ENCODE measurements at places on chromosomes 11 and 22. TPM values are rescaled to one million over a fixed set of nuclear protein-coding genes. Genes with fewer than 3 reads are reported as not detected.

FAT3 gene
- 2.2 TPM for total RNA-seq

MUC2 gene
- total RNA-seq, result not detected

MS4A7 gene
- total RNA-seq, result 0.36 TPM

ZNF280B gene
- total RNA-seq, result 1.5 TPM

OR10D3 gene
- total RNA-seq, result not detected

MISFA gene
- total RNA-seq, result 0.29 TPM

TMPRSS13 gene
- not detected for total RNA-seq

TENM4 gene
- total RNA-seq, result 63.3 TPM

MGAT3 gene
- total RNA-seq, result under 0.01 TPM

DNA sequence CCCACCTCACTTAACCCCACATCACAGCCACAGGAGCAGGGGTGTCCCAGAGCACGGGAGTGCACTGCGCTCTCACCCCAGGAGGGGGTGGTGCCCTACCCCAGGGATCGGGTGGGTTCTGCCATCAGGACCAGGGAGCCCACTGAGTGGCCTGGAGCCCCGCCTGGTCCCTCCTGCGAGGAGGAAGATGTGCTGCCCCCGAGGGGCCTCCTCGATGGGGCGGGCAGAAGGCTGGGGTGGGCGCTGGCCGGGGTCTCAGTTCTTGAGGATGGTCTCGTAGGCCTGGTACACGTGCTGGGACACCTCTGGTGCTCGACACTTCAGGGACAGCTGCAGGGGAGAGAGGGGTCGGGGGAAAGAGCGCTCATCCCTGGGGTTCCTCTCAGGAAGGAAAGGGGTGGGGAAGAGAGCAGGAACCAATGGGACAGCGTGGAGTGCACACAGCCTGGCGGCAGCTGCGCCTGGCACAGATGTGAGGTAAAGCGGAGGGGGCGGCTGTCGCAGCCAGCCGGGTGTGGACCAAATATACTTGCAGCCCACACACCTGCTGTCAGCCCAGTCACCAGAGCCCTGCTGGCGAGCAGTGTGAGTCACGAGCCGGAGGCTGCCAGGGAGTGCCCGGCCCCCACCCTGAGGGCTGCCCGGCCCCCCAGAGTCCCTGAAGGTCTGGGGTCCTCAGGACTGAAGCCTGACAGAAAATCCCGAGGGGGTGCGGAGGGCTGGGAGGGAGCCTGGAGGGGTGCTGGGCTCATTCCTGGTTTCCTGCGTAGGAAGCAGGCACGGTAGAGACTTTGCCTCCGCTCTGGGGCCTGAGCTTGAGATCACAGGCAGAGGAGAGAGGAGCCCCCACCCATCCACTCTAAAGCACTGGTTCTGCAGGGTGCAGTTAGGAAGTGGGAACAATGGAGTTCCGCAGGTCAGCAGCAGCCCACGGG lies 13.3 kb upstream of the RASL10A start:
- H3K4me1 ChIP-seq, result no peaks in the 10 kb centered on the region
- peak; percentile 79 for DNase-seq
- H3K4me3 ChIP-seq, result no peak overlapping the region
- H3K27me3 ChIP-seq, result no peaks in the 10 kb centered on the region

GRCh38 chr22:27292542-27293299 lies 508.8 kb downstream of the MN1 start:
- H3K36me3 ChIP-seq, result no peaks in the 10 kb centered on the region
- H3K4me3 ChIP-seq, result no peak overlapping the region
- H3K27ac ChIP-seq, result no peak overlapping the region
- DNase-seq, result no peak
- peaks cover 3% of the 10 kb centered on the region for H3K4me1 ChIP-seq

DNA sequence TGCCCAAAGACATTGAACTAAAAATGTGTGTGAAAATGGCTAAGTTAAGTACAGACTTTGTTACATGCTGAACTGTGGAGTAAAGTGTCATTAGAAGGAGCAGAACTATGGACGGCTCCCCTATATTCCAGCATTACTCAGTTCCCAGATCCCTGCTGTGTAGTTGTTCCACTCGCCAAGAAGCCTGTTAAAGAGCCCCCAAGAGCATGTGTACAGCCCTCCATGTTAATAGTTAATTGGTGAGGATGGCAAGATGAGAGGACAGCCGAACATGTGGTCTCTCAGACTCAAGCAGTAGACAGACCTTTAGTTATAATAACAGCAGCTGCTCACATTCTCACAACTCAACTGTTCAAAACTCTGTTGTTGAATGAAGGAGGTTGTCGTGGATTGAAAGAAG lies 127.4 kb downstream of the ELP4 start:
- no peaks in the 10 kb centered on the region for H3K36me3 ChIP-seq
- no peak overlapping the region for H3K27ac ChIP-seq
- H3K4me1 ChIP-seq, result no peaks in the 10 kb centered on the region
- no peaks in the 10 kb centered on the region for H3K27me3 ChIP-seq

DNA sequence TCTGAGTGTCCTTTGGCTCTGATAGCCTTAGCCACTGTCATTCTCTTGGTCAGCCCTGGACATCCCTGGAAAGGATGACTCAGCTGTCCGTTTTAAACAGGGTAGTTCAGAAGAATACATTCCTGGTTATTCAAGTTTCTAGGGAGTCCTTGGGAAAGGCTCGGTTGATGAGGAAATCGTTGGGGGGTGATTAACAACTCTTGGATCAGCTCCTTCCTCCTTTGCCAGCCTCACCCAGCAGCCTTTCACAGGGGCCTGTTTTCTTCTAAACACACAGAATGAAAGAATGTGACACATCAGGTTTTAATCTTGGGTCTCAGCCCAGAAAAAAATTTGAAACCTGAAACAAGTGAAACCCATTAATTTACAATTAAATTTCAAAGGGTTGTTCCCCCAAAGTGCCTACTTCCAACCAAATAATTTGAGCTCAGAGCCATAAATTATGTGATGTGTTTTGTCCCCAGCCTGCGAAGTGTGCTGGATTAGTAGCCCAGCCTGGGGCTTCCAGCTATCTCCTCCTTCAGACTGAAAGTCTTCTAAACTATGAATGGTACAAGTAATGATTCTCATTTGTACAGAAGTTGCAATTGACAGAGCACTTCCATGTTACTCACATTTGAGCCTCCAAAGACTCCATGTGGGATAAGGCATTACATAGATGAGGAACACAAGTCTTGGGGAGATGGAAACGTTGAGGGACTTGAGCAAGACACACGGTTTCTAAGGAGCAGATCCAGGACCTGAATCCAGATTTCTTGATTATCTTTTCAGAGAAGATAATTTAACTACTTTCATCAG lies 19.3 kb upstream of the MRGPRX2 start:
- H3K36me3 ChIP-seq, result no peaks in the 10 kb centered on the region
- H3K4me3 ChIP-seq, result no peak overlapping the region
- H3K27me3 ChIP-seq, result peaks cover 9% of the 10 kb centered on the region
- peaks cover 26% of the 10 kb centered on the region for H3K4me1 ChIP-seq
- DNase-seq, result peak; percentile 85
- peak overlapping the region; percentile 87 for H3K27ac ChIP-seq

GRCh38 chr11:66386171-66387069 lies 14.9 kb upstream of the SLC29A2 start:
- peak overlapping the region; percentile 65 for H3K4me3 ChIP-seq
- no peak overlapping the region for H3K27ac ChIP-seq

- H3K36me3 ChIP-seq, result no peaks in the 10 kb centered on the region
- no peak overlapping the region for H3K4me3 ChIP-seq
- no peak for DNase-seq
- H3K27ac ChIP-seq, result no peak overlapping the region
Measured at GRCh38 chr11:129636926-129637325, 178.7 kb upstream of the TMEM45B start.

DNA sequence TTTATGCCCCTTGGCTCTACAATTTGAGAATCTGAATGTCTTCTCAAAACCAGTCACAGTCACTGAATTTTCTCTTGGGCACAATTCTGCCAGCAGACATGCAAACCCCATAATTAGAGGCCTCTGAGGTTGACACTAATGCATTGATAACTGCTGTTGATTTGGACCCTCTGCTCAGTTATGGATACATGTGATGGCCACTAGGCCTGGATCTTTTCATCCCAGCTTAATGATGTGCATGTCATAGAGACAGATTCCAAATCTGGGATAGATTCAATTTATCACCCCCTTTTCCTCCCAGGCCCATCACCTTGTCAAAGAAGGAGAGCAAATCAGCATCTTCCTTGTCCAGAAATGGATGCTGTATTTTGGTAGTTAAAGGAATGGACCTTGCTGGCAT lies 92.2 kb downstream of the C11orf91 start:
- DNase-seq, result no peak
- H3K4me3 ChIP-seq, result no peak overlapping the region
- H3K27me3 ChIP-seq, result no peaks in the 10 kb centered on the region
- no peaks in the 10 kb centered on the region for H3K4me1 ChIP-seq
- peaks cover 5% of the 10 kb centered on the region for H3K36me3 ChIP-seq
- H3K27ac ChIP-seq, result no peak overlapping the region

DNA sequence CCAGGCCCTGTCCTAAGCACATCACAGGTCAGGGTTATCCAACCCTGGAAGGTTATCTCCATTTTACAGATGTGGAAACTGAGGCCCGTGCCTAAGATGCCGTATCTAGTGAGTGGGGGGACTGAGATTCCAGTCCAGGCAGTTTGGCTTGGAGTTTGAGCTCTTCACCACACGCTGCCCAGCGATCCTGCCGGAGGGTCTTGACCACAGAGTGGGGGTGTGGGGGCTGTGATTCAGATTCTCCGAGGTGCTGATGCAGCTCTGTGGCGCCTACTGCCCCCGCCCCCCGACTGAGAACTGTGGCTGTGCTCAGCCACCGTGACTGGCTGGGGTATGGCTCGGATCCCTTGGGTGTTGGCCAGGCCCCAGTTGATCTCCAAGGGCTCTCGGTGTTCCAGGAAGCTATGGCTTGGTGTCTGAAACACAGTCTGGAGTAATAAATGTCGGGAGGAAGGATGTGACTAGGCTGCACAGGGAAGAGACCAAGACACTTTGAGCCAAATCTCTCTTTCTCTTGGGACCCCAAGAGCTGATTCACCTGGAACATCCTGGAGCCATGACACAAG lies 60.6 kb upstream of the RASD2 start:
- no peak overlapping the region for H3K27ac ChIP-seq
- H3K4me3 ChIP-seq, result no peak overlapping the region
- H3K4me1 ChIP-seq, result peaks cover 15% of the 10 kb centered on the region
- no peaks in the 10 kb centered on the region for H3K36me3 ChIP-seq
- no peak for DNase-seq

- DNase-seq, result peak; percentile 4
- H3K4me1 ChIP-seq, result no peaks in the 10 kb centered on the region
- peaks cover 3% of the 10 kb centered on the region for H3K27me3 ChIP-seq
- H3K4me3 ChIP-seq, result no peak overlapping the region
- no peak overlapping the region for H3K27ac ChIP-seq
- H3K36me3 ChIP-seq, result no peaks in the 10 kb centered on the region
Measured at GRCh38 chr11:17579451-17579850, 32.4 kb downstream of the OTOG start.

- no peaks in the 10 kb centered on the region for H3K27me3 ChIP-seq
- no peak overlapping the region for H3K27ac ChIP-seq
- H3K4me3 ChIP-seq, result no peak overlapping the region
- no peaks in the 10 kb centered on the region for H3K4me1 ChIP-seq
- no peak for DNase-seq
Measured at GRCh38 chr11:29984544-29984943, 32.3 kb downstream of the KCNA4 start.

GRCh38 chr11:32148895-32149294 lies 58.0 kb downstream of the RCN1 start:
- no peak overlapping the region for H3K4me3 ChIP-seq
- H3K27ac ChIP-seq, result no peak overlapping the region
- peak; percentile 57 for DNase-seq

- no peaks in the 10 kb centered on the region for H3K4me1 ChIP-seq
- H3K36me3 ChIP-seq, result no peaks in the 10 kb centered on the region
- H3K4me3 ChIP-seq, result no peak overlapping the region
- no peak for DNase-seq
- no peak overlapping the region for H3K27ac ChIP-seq
- H3K27me3 ChIP-seq, result peaks cover 18% of the 10 kb centered on the region
Measured at GRCh38 chr22:24740626-24741025, 33.9 kb downstream of the PIWIL3 start.

- no peaks in the 10 kb centered on the region for H3K36me3 ChIP-seq
- no peak for DNase-seq
- peak overlapping the region; percentile 30 for H3K4me3 ChIP-seq
- H3K27me3 ChIP-seq, result peaks cover 70% of the 10 kb centered on the region
- no peak overlapping the region for H3K27ac ChIP-seq
- H3K4me1 ChIP-seq, result no peaks in the 10 kb centered on the region
Measured at GRCh38 chr22:25419247-25420113, 145.0 kb upstream of the GRK3 start.

- no peak overlapping the region for H3K27ac ChIP-seq
- H3K4me1 ChIP-seq, result no peaks in the 10 kb centered on the region
- H3K27me3 ChIP-seq, result peaks cover 16% of the 10 kb centered on the region
- no peak for DNase-seq
Measured at GRCh38 chr11:129743112-129743815, 72.4 kb upstream of the TMEM45B start.

DNA sequence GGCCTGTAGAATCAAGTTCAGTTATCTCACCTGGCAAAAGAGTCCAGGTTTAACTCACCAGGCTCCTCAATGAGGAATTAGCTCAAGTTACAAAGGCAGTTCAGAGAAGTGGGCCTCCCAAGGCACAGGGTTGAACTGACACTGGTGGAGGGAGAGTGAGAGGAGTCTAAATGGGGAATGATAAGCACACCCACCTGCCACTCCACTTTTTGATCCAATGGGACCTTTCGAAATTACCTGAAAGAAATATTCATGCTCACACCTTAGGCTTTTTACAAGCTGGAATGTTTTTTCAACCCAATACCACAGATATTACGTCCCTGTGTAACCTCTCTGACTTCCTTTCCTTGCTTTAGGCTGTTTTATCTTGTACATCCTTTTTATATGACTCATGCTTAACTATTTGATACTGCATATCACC lies 642.7 kb upstream of the TENM4 start:
- H3K27ac ChIP-seq, result no peak overlapping the region
- no peak for DNase-seq
- no peaks in the 10 kb centered on the region for H3K27me3 ChIP-seq
